Eye (tissue), 1 donor: ENCODE measurements at places on chromosomes 12 and 14.

DNA sequence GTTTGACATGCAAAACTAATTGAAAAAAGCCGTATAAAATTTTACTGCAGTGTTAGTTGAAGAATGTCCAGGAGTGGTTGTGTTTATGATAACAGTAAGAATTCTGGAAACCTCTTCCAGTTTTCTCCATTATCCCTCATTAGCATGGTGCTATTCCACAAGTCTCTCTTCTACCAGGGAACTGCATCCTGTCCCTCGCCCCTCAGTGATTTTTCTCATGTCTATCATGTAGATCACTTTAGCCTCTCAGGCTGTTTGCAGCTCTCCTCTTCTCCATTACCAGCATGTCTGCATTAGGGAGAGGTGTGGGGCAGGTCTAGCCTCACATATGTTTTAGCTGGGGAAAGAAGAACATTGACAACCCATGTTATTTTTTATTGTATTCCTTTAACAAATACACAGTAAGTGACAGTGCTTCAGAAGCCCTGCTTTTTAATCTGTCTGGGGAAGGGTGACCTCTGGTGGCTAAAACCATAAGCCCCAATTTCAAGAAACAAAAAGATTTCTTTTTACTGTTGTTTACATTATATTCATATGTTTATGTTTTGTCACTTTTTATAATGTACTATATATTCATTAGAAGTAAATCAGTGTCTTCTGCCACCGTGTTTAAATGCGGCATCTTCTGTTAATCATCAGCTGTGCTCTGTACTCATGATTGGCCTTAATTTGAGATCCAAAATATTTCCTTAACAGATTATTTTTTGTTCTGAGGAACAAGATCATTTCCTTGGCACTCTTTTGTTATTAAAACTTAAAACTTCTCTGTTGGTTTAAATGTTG, 70.7 kb downstream of the RASSF8 start:
- DNase-seq, result peak; percentile 78

GRCh38 chr14:22606380-22606779, 8.3 kb downstream of the ABHD4 start:
- DNase-seq, result no peak

- DNase-seq, result no peak
Measured at GRCh38 chr14:42550310-42550709, 943.6 kb downstream of the LRFN5 start.

DNA sequence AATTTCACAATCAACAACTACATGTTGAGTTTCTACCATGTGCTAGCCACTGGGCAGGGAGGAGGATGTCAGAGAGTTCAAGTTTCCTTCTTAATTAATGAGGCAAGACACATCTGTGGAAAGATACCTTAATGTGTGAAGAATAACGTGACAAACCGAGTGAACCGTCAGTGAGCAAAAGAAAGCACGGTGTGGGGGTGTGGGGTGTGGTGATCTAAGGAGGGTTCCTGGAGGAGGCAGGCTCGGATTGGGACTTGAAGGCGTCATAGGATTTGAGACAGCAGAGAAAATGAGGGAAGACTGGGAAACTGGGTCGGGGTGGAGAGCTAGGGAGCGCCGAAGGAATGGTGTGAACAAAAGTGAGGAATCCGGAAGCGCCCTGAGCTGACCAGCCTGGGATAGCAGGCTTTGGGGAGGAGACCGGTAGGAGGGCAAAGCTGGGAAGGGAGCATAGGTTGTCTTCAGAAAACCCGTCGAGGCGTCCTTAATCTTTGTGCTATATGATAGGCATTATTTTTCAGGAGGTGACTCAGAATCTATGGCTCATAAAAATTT, 22.3 kb downstream of the GALNT8 start:
- DNase-seq, result no peak

DNA sequence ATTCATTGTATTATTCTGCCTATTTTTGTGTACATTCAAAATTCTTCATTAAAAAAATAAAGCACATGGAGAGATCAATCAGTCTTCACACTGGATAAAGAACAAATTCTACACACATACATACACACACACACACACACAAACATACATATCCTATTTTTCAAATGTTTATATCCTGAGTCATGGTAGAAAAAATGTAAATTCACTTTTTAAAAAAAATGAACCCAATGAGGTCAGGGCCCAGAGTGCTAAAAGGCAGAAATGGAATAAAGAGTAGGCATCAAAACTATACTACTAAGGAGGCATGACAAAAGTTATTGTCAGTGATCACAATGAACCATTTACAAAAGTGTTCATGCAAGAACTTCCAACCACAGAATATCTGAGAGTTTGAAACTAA, 17.3 kb downstream of the GALC start:
- no peak for DNase-seq

GRCh38 chr14:94522115-94522724, 13.0 kb upstream of the SERPINA12 start:
- no peak for DNase-seq

GRCh38 chr14:55028066-55028465, 1.0 kb downstream of the SOCS4 start:
- no peak for DNase-seq

- DNase-seq, result no peak
Measured at GRCh38 chr12:104494137-104494792, 37.5 kb downstream of the CHST11 start.

GRCh38 chr14:95522556-95522955, 6.1 kb upstream of the SYNE3 start:
- DNase-seq, result no peak

- DNase-seq, result no peak
Measured at GRCh38 chr12:99558109-99558508, 89.4 kb upstream of the GARIN6 start.

DNA sequence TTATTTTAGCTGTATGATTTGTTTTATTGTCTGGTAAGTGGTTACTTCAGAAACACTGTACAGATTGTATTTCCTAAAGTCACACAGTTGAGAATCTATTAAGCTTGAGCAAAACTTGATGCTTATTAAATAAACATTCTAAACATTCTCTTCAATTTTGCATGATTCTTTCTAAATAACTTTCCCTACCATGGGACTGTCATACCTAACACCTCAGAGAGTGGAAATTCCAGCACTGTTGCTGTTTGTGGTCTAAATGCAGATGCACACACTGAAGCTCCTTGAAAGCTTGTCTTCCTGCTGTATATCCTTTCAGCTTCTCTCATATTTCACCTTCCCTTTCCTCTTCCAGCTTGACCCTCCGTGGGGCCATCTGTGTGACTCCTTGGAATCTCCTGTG, 392.0 kb downstream of the LRIG3 start:
- DNase-seq, result no peak

GRCh38 chr12:54544743-54545142, 4.7 kb upstream of the PDE1B start:
- no peak for DNase-seq

DNA sequence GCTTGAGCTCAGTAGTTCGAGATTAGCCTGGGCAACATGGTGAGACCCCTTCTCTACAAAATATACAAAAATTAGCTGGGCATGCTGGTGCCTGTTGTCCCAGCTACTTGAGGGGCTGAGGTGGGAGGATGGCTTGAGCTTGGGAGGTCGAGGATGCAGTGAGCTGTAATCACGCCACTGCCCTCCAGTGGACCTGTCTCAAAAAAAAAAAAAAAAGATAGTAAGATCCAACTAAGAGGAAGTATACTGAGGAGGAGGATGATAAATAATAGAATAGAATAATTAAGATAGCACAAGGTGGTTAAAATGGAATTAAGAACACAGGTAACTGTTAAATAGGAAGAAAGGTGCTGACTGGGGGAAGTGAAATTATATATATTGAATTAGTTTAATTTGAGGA, 37.0 kb upstream of the BAZ1A start:
- DNase-seq, result no peak

DNA sequence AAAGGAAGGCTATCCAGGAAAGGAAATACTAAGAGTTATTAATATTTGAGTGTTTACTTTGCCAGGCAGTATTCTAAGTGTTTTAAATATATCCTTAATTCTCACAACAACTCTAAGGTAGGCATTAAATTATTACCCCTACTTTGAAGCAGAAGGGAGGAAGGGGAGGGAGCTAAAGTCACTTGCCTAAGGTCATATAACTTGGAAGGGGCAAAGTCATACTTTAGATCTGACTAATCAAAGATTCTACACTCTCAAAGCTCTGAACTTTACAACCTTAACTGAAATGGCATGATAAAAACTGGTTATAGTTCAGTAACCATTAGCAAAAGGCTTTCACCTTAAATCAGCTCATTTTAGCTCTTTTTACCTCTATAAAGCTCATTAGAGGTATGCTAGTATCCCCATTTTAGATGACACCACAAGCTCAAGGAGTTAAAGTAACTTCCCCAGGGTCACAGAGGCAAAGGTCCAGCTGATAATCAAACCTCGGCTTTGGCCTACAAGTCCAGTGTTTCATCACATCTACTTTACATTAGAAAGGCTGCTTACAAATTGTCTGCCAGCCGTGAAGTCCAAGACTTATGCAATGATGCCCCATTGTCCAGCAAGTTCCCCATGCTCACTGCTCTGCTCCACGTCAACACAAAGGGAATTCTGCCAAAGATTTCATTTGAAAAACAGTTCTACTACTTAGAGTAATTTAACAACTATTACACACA, 223.9 kb downstream of the MED13L start:
- DNase-seq, result no peak

GRCh38 chr12:91562476-91562875, 379.9 kb upstream of the DCN start:
- peak; percentile 45 for DNase-seq

DNA sequence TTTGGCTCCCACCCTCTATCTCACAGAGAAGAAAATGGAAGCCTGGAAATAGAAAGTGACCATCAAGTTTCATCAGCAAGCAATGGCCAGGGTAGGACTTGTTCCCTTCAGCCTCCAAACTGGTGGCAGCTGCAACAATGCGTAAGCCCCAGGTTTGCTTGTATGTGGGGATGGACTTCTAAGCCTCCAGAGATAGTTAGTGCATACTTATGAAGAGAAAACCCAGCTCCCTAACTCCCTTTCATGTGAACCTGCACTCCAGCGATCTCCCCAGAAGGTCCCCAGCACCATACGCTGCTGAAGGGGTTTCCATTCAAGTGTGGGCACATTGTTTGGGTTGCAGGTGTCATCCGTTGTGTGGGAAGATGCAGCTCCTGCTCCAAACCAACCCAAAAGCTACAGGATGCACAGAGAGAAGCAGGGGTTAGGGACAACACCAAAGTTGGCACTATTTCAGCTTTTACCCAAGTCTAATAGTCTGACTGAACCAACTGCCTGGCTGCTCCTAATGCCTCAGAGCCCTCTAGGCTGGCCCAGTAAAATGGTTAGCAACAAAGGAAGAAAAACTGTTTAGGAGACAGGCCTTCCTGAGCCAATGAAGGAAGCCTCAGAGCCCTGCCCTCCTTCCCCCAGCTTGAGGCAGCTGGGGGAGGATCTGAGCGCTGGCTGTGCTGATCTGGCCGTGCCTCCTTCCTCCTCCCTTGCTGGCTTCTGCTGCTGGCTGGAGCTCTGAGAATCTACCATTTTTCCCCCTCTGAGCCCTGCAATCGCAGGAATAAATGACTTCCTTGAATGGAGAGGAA, 12.3 kb downstream of the ZFP36L1 start:
- peak; percentile 65 for DNase-seq

DNA sequence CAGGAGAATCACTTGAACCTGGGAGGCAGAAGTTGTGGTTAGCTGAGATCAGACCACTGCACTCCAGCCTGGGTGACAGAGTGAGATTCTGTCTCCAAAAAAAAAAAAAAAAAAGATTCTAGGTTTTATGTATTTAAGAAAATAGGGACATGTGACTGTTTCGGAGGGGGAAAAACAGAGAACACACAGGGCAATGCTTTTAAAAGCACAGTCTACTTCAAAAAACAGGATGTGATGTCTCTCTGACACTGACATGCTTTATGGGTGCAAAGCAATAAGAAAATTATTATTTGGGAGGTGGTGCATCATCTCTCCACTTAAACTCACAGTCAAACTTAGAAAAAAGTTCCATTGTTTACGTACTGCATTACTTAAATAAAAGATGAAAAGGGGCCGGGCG, 28.7 kb downstream of the CLIP1 start:
- no peak for DNase-seq

GRCh38 chr14:52060080-52060479, 8.8 kb downstream of the NID2 start:
- no peak for DNase-seq

DNA sequence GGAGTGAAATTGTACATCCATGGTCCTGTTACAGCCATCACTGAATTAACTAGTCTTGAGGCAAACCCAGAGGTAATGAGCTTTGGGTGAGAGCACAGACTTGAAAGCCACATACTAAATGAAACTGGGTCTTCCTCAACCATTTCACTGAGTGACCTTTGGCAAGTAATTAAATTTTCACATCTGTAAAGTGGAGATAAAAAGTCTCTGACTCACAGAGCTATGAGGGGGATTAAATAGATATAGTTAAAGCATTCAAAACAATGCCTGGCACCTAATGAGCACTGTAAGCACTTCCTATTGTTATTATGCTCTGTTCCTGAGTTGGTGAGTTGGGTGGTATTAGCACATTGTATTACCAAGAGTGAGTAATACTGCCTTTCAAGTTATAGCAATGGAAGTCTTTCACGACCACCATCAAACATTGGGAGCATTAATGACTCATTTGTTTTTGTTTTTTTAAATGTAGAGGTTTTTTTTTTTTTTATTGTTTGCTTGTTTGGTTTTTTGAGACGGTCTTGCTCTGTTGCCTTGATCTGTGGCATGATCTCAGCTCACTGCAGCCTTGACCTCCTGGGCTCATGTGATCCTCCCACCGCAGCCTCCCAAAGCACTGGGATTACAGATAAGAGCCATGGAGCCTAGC, 12.5 kb upstream of the STRN3 start:
- no peak for DNase-seq

- DNase-seq, result no peak
Measured at GRCh38 chr12:44464180-44464579, 411.9 kb downstream of the NELL2 start.

GRCh38 chr14:65168840-65169239, 66.5 kb upstream of the MAX start:
- no peak for DNase-seq

- no peak for DNase-seq
Measured at GRCh38 chr12:49939707-49940106, 10.8 kb upstream of the AQP2 start.

GRCh38 chr14:91570021-91570420, 59.9 kb upstream of the PPP4R3A start:
- no peak for DNase-seq

- peak; percentile 61 for DNase-seq
Measured at GRCh38 chr14:104136472-104137296, 1.7 kb upstream of the KIF26A start.
